ENCODE measurements at places on chromosomes 12 and 14. TPM values are rescaled to one million over a fixed set of nuclear protein-coding genes. Genes with fewer than 3 reads are reported as not detected.

The PLEKHG7 gene
- not detected for total RNA-seq

The KCNJ8 gene
- total RNA-seq: 44.9 TPM

The SLC25A47 gene
- not detected for total RNA-seq

The TPH2 gene
- not detected for total RNA-seq

DNA sequence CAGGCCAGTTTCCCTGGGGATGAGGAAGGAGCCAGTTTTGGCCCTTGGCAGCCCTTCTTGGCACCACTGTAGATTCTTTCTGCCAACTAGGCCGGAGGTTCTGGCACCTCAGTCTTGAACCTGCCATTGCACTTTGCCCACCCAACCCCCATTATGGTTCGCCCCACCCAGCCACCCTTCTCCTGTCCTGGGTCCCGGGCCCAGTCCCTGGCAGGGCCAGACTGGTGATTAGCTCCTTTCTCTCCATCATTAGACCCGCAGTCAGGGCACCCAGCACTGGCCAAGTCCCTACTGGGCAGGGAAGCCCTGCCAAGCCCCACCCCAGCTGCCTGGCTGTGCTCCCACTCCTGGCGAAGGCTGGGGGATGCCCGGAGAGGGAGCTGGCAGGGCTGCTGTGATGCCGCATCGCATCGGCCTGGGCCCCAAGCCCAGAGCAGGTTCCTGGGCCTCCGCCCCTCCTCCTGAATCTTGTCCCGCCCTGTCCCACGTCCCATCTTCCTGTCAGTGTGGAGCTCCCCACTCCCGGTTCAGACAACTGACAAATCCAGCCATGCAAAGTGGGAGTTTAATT is 9.8 kb downstream of the FAM222A start:
- H3K27ac ChIP-seq: no peak overlapping the region
- no peaks in the 10 kb centered on the region for H3K36me3 ChIP-seq
- H3K27me3 ChIP-seq: no peaks in the 10 kb centered on the region
- H3K4me3 ChIP-seq: no peak overlapping the region

DNA sequence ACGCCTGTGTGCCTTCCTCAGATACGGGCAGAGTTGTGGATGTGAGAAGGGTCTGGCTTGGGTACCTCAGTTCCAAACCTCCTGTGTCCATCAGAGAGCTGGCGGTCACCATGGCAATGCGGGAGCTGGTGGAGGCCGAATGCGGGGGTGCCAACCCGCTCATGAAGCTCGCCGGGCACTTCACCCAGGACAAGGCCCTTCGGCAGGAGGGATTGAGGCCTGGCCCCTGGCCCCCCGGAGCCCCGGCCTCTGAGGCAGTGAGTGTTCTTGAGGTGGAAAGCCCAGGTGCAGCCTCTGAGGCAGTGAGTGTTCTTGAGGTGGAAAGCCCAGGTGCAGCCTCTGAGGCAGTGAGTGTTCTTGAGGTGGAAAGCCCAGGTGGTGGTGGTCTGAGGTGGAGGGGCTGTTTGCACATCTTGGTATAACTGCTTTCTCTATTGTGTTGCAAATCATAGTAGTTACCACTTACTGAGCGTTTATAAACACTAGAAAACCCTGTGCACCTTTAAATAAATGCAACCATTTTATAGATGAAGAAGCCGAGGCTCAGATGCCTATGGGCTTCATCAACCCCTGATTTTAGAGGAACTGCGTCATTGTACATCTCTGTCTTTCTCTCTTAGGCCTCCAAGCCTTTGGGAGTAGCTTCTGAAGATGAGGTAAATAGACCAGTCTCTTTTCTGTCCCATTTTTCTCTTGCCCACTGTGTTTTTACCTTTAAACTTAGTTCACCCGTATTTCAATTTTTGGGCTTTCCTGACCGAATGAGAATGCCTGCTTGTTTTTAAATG is 976 bp downstream of the PEX5 start:
- no peaks in the 10 kb centered on the region for H3K36me3 ChIP-seq
- H3K4me1 ChIP-seq: peaks cover 9% of the 10 kb centered on the region
- DNase-seq: peak; percentile 44

- H3K36me3 ChIP-seq: no peaks in the 10 kb centered on the region
- H3K4me3 ChIP-seq: no peak overlapping the region
- no peaks in the 10 kb centered on the region for H3K4me1 ChIP-seq
- no peaks in the 10 kb centered on the region for H3K27me3 ChIP-seq
- H3K27ac ChIP-seq: no peak overlapping the region
These were observed 101.4 kb upstream of the PPM1H start for GRCh38 chr12:63036216-63036973.

- no peak overlapping the region for H3K27ac ChIP-seq
- H3K36me3 ChIP-seq: no peaks in the 10 kb centered on the region
- H3K4me3 ChIP-seq: no peak overlapping the region
- H3K4me1 ChIP-seq: no peaks in the 10 kb centered on the region
These were observed 26.5 kb downstream of the PHETA1 start for GRCh38 chr12:111342376-111342775.

DNA sequence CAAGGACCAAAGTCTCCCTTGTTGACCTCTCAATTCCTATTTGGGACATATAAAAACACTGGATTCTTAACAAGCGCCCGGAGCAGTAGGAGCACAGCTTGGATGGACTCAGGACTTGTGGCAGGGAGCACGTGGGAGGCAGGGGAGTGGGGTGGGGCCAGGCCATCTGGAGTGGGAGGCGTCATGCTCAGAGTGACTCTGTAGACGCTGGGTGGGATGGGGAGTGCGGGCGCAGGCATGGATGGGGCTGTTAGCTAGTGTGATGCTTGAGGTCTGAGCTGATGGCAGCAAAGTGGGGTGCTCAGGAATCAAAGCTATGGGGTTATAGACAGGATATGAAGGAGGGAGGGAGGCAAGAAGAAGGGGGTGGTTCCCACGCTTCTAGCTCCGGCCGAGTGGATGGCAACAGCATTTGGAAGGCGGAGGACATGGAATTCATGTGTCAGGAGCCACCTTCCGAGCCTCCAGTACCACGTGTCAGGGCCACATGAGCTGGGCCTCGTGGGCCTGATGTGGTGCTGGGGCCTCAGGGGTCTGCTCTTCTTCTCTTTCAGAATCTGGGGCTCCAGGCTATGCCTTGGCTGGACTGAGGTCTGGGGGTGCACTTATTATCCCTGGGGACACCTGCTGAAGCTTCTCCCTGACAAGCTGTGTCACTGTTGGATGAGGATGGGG is 26.2 kb downstream of the MEG3 start:
- no peak overlapping the region for H3K27ac ChIP-seq
- no peaks in the 10 kb centered on the region for H3K36me3 ChIP-seq
- H3K27me3 ChIP-seq: no peaks in the 10 kb centered on the region
- H3K4me1 ChIP-seq: no peaks in the 10 kb centered on the region
- no peak overlapping the region for H3K4me3 ChIP-seq
- DNase-seq: no peak

GRCh38 chr14:96797582-96798349 is 584 bp downstream of the VRK1 start:
- no peak overlapping the region for H3K27ac ChIP-seq
- peak overlapping the region; percentile 58 for H3K4me3 ChIP-seq
- H3K27me3 ChIP-seq: no peaks in the 10 kb centered on the region

DNA sequence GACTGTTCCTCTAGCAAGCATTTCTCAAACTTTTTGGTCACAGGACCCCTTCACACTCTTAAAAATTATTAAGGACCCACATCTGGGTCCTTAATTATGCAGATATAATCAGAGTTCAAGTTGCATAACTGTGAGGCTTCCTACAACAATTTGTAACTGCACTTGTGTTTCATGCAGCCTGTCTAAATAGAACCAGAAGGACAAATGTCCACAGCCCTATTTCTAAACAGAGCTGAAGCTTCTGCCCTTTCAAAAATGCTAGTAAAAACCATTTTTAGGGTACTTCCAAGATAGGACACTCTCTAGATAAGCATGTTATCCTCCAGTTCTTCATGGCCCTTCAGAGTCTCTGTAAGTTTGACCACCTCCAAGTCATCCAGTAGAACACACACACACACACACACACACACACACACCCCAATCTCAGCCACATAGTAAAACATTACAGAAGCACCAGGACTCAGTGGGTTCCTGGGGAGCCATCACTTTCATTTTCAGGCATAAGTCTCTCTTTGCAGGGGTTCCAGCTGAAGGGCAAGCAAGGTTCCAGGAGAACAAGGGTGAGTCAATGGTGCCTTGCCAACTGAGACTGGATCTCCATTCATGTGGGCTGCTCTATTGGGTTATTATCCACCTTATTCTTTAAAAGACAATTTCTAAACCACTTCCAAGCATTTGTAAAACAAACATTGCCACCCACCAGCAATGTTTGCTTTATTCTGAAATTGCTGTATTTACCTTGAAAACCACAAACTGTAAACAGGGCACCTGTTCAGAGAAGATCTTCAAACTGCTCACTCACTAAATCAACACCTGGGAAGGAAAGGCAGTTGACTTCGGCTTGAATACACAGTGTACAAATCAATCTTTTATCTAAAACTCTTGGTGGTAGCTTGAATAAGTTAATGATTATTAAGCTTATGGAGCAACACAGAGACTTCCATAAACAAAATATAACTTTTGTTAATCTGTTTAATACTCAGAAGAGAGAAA is 64.1 kb downstream of the ITPR2 start:
- H3K27me3 ChIP-seq: no peaks in the 10 kb centered on the region
- no peaks in the 10 kb centered on the region for H3K4me1 ChIP-seq
- DNase-seq: no peak
- no peak overlapping the region for H3K4me3 ChIP-seq
- H3K36me3 ChIP-seq: no peaks in the 10 kb centered on the region
- H3K27ac ChIP-seq: no peak overlapping the region

GRCh38 chr14:67641902-67642749 is 22.4 kb downstream of the ARG2 start:
- H3K36me3 ChIP-seq: no peaks in the 10 kb centered on the region
- no peak for DNase-seq
- H3K27ac ChIP-seq: no peak overlapping the region
- H3K4me3 ChIP-seq: no peak overlapping the region
- no peaks in the 10 kb centered on the region for H3K4me1 ChIP-seq

DNA sequence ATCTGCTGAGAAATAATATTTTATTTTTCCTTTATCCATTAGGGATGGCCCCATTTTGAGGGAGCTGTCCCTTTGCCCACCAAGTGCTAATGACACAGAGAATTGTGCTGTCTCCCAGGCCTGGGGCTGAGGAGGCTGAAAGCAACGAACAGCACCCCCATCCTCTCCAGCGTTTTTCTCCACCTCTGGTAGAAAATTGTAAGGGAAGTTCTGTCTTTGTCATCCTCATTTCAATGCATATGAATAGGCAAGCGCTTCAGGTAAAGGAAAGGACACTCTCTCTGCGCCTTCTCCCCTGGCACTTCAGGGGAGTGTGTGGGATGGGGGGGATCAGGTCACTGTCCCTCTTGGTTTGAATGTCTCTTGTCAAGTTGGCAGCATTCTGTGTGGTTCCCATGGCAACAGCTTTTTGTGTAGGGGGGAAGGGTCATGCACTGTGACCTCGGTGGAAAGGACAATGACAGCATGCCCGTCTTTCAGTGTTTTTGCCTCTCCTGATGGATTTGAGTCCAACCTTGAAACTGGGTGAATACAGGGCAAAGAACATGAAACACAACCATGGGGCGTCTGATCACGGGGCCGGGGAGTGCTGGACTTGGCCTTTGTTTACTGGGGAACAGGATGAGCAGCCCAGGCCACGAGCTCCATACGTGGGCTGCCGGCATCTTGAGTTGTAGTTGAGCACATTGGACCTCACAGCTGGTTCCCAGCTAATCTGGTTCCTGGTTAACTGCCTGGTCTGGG is 230.2 kb downstream of the VRK1 start:
- no peak overlapping the region for H3K4me3 ChIP-seq
- no peaks in the 10 kb centered on the region for H3K27me3 ChIP-seq

Measured in uterus (tissue), 4 donors.